NAMALWA (cell line): ENCODE measurements at places on chromosomes 6 and 20.
A peak's percentile ranks its signal among the peaks of the same experiment; 100 is the strongest.

GRCh38 chr6:39086294-39086693 is 28.7 kb downstream of the SAYSD1 start:
- no peak for DNase-seq

DNA sequence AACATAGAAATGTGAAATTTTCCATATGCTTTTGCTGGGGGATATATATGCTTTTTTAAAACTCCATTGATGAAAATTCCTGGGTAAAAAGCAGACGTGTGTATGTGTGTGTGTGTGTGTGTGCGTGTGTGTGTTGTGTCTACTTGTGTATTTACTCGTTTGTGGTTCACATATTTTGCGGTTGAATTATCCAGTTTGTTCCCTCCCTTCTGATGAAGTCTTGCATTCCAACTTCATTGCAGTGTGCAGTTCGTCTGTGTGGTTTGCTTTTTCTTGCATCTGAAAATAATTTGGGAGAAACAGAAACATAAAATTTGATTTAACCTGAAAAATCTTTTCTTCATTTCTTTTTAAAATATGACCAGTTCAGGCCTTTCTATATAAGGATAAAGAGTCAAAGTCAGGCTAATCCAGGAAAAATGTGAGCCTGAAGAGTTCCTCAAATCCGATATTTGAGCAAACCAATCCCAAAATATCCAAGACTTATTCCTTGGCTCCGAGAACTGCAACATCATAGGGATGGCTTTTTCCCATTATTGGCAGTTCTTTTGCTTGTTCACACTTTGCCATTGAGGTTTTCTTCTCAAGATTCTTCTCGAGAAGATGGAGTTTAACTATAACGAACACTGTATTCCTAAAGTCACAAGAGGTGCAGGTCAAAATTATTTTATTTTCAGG is 202.2 kb upstream of the CCN2 start:
- no peak for DNase-seq

GRCh38 chr6:124962639-124963415 is 590 bp downstream of the RNF217 start:
- DNase-seq: no peak

GRCh38 chr6:129709769-129710449 is at the start of gene ARHGAP18:
Gene ARHGAP18, minus strand, starts transcription at chr6:129710177. Its CDS starts 41 bp downstream, at chr6:129710136.
- peak; percentile 90 for DNase-seq

DNA sequence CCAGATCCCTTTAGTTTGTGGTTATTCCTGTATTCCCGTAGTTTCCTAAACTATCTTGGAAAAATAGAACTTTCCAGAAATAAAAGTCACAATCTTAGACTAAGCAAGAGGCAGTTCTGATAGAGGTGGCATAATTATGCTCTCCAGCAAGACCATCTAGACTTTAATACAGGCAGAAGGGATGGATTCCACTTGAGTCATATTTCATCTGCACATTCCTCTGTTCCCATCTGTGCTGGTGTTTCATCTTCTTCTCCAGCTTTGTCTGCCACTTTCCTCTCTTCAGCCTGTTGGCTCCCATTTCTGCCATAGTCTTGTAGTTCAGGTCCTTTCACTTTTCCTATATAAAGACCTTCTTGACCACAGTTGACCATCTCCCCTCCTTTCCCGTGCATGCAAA is 102.9 kb downstream of the SOBP start:
- DNase-seq: no peak

DNA sequence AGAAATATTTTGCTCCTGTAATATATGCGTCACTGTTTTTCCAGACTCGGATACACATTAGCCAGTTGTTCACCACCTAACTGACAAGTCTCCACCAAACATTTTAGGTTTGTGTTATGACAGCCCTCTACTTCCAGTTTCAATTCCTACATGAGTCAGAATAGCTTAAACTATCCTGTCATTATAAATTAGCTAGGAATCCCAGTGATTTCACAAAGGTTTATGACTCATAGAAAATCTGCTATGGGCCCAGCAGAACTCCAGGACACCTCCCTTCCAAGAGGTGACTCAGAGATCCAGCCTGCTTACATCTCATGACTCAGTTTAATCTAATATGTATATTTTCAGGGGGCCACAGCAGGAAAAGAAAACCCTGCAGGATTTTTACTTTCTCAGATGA is 17.4 kb upstream of the PLCB4 start:
- no peak for DNase-seq

GRCh38 chr6:87151781-87152525 is 3.4 kb upstream of the ZNF292 start:
- DNase-seq: no peak

DNA sequence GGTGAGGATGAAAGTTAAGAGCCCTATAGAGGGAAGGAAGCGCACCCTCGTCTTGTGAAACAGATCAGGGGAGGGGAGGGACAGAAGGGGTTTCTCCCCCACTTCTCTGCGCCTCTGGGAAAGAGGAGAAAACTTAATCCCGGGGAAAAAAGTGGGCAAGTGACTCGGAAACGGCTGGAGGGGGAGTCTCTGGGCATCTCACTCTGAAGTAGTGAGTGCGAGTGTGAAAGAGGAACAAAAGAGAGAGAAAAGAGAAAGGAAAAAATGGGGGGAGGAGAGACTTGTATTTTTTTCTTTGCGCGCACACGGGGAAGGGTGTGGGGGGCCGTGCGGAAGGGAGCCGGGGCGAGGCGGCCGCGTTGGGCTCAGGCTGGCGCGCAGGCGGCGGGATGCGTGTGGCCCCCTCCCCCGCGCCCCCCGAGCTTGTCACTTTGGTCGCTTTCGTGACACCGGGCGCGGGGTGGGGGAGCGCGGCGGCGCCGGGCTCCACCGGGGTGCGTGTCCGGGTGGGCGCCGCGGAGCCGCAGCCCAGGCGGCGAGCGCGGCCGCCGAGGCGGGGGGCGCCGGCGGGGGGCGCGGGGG is 454 bp downstream of the L3MBTL3 start:
- DNase-seq: peak; percentile 53
